ENCODE measurements at places on chromosomes 11 and 22.

DNA sequence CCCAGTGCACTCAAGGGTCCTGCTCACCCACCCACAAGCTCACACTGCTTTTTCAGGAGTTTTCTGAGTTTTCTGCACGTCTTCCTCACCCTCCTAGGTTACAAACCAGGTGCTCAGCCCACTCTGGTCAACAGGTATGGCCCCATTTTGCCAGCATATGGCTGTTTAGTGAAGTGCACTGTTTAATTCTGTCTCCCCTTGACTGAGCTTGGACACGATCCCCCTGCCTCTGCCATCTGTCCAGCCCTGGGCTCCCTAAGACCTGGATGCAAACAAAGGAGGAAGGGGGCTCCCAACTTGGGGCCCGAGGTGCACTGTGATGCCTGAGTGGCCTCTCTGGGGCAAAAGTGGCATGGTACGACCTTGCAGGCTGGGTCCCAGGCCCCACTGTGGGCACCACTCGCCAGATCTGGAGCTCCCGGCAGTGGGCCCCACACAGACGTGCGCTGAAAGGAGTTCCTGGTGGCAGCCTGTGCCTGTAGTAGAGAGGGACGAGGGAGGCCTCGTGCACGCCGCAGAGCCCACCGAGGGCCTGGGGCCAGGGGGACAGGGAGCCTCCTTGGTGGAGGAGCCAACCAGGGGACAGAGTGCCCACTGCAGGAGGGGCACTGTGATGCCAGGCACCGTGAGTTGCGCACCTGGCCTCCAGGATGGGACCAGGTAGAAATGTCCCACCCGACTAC lies 37.3 kb upstream of the COMT start:
- DNase-seq, result no peak

DNA sequence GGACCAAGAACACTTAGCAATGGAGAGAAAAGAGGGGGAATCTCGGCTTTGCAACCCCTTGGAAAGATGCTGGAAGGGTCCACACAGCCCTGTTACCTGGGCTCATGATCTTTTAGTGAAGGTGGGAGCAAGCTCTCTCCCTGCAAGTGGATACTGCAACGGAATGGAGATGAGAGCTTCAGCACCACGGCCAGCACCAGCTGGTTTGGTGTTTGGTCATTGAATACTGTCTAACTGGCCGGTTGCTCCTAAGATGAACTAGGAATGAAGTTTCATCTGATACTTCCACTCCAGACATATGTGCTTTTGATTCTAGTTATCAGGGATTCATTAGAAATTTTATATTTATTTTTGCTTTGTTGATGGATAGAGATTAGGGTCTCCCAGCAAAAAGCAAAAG lies 16.3 kb downstream of the HTR3A start:
- no peak for DNase-seq

DNA sequence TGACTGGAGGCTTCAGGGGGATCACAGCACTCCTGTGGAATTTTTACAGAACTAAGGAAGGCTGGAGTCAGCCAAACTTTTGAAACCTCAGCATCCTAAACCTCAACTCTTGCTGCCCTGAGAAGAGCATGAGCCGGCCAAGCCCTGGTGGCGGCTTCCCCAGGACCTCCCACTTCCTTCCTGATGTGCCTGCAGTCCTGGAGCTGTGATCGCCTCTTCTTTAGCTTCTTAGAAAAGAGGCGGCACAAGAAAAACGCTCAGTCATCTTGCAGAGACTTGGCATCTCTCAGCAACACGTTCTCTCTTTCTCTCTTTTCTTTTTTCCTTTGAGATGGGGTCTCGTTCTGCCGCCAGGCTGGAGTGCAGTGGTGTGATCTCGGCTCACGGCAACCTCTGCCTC lies 40.4 kb upstream of the AMPD3 start:
- DNase-seq, result no peak

DNA sequence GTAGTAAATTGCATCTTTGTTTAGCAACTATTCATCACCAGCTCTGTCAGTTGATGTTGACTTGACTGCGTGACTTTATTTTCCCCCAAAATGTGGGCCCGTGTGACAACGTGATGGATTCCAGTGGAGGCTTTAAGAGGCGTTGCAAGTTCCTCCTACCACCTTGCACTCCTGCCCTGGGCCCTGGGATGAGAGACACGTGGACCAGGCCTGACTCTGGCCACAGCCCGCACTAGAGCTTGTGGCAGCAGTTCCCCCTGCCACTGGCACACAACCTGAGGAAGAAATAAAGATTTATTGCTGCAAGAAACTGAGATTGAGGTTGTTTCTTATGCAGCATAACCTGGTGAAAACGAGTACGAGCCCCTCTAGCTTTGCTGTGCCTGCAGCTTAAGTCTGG lies 31.9 kb downstream of the RASD2 start:
- DNase-seq, result no peak

Data from stimulated activated CD8-positive, alpha-beta memory T cell treated with anti-CD3 and anti-CD28 coated beads, Interleukin-4, amount 100 ng/mL, for 4 hours (primary cell).